RWPE2 (cell line): ENCODE measurements at places on chromosomes 4 and X.

- no peak for DNase-seq
Observed at GRCh38 chrX:121455890-121456289, 408.5 kb downstream of the GLUD2 start.

- no peak for DNase-seq
Observed at GRCh38 chr4:119113033-119113655, 22.5 kb upstream of the MYOZ2 start.

DNA sequence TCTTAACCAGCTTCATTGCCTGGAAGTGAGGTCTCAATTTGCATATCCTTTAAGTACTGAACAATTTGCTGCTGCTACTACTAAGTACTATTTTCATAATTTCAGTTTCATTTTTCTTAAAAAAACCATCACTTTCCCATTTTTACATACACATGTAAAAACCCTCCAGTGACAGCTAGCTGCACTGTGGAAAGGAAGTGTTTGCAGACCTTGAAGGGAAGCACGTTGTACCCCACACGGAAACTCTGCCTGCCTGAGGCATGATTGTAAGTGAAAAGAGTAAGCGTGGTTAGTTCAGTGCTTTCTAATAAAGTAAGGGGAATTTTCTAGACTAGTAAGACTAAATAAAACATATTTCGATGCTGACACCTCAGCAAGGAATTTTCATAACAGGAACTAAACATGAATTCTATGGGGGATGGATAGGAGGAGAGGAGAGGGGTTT lies 103.6 kb downstream of the RAPGEF2 start:
- DNase-seq = no peak

- DNase-seq = no peak
Observed at GRCh38 chr4:18442957-18443356, 421.4 kb upstream of the LCORL start.

- no peak for DNase-seq
Observed at GRCh38 chr4:40613456-40613855, 16.2 kb downstream of the RBM47 start.

- DNase-seq = no peak
Observed at GRCh38 chr4:15683143-15683495, 1.5 kb downstream of the FAM200B start.

GRCh38 chr4:26110493-26110892 lies 196.5 kb downstream of the SMIM20 start:
- no peak for DNase-seq

- DNase-seq = no peak
Observed at GRCh38 chrX:107701493-107702121, 73.3 kb downstream of the PRPS1 start.

- DNase-seq = no peak
Observed at GRCh38 chr4:56460085-56460484, 7.3 kb upstream of the SRP72 start.

GRCh38 chr4:152374153-152374552 lies 161.7 kb downstream of the FBXW7 start:
- DNase-seq = no peak

- DNase-seq = no peak
Observed at GRCh38 chr4:5019796-5020195, 538 bp upstream of the CYTL1 start.

DNA sequence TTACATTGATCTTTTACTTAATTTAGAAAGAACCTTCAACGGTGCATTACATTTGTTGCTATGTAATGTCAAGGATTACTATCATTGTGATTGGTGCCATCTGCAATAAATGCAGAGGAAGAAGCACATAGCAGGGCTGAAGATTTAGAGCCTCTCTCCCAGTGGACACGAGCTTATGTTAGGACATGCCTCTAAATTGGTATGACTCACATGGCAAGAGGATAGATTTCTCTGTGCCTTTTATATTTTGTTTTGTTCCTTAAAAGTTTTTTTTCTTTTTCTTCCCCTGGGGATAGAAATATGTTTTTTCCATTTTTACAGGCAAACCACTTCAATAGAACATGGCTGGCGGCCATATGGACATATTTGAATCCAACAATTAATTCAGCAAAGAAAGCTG lies 205.0 kb upstream of the HAND2 start:
- no peak for DNase-seq

- peak; percentile 58 for DNase-seq
Observed at GRCh38 chrX:46547857-46548256, 2.6 kb upstream of the ZNF674 start.

DNA sequence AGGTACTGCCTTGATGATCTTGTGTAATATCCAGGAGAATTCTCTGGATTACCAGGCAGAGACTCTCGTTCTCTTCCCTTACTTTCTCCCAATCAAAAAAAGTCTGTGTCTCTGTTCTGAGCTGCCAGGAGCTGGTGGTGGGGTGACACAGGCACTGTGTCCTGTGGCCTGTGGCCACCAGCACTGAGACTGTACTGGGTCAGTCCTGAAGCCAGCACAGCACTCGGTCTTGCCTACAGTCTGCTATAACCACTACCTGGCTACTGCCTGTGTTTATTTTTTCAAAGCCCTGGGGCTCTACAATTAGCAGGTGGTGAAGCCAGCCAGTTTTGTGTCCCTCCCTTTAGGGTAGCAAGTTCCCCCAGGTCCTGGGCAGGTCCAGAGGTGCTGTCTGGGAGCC lies 331.1 kb upstream of the MAGEB18 start:
- no peak for DNase-seq

DNA sequence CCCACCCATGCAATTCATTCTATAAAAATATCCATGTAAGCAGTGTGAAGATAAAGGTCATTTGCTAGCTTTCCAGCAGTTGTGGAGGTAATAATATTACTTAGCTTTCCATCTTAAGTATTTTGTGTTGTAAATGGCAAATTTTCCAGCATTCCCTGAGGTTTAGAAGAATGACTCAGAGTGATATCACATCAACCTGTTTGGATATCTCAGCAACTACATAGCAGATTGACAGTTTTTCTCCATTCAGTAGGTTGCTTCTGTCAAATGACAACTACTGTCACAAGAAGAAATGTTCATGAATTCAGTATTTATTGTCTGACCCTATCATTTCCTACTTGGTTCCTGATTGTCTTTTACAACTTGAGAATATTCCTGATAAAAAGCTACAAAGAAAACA lies 434.9 kb upstream of the GALNTL6 start:
- DNase-seq = no peak

GRCh38 chr4:153427363-153428071 lies 38.6 kb upstream of the TMEM131L start:
- DNase-seq = no peak

- DNase-seq = no peak
Observed at GRCh38 chrX:69238887-69239231, 73.6 kb upstream of the PJA1 start.

- no peak for DNase-seq
Observed at GRCh38 chr4:147530723-147531122, 49.8 kb downstream of the EDNRA start.

- DNase-seq = no peak
Observed at GRCh38 chr4:105191621-105192210, 45.0 kb downstream of the TET2 start.

DNA sequence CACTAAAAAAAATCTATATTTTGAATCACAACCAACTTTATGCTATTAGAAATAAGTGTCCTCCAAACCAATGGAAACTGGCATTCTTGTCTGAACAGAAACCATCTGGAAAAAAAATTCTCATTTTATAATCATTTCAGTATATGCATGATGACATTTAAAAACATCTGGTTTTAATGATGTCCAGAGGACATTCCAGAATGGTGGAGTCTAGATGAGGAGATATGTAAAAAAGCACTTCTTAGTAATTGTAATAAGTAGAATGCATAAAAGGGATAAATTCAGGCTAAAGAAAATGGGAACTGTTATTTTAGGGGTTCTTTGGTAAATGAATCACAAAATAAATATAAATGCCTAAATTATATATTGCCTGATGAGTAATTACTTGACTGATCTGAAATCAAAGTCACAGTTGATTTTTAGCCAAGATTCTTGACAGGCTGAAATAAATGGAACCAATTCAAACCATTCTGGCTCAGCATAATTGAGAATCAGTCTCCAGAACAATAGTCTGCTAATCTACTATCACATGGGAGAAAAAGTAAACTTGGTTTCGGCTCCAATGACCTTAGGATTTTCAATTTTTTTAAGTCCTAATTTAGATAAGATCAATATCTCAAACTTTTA lies 636.6 kb downstream of the FAT4 start:
- no peak for DNase-seq

GRCh38 chr4:70721747-70722146 lies at the start of gene RUFY3:
RUFY3 (plus strand) TSS chr4:70721964; CDS start chr4:70722574, 610 bp downstream.
- DNase-seq = no peak

DNA sequence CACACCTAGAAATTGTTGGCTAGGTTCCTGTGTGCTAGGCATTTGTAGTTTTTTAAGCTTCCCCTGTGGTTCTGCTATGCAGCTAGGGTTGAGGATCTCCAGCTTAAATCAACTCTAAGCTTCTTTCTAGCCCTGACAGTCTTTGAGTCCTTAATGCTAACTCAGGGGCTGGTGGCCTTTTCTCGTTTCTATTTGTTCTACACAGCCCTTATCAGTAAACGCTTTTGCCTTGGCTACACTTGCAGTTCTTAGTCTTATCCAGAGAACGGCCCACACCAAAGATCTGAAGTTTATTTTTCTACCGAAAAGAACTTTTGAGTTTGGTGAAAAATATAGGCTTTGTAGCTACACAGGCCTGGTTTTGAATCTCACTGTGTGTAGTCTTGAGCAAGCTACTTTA lies 212.0 kb downstream of the DHX15 start:
- DNase-seq = no peak

- DNase-seq = no peak
Observed at GRCh38 chrX:19331831-19332230, 11.9 kb upstream of the PDHA1 start.

DNA sequence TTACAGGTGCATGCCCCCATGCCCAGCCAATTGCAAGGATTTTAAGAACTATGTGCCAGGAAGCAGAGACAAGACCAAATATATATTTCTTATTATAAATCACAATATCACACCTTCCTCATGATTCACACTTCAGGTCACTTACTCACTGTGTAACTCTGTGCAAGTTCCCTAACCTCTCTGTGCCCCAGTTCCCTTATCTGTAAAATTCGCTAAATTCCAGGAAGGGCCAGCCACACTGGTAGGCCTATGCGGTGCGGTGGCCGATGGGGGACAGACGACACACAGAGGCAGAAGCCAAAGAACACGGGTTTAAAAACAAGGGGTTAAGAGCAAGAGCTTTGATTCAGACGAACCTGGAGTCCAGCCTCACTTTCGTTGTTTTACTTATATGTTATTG lies 2.8 kb downstream of the TRIM2 start:
- DNase-seq = no peak

DNA sequence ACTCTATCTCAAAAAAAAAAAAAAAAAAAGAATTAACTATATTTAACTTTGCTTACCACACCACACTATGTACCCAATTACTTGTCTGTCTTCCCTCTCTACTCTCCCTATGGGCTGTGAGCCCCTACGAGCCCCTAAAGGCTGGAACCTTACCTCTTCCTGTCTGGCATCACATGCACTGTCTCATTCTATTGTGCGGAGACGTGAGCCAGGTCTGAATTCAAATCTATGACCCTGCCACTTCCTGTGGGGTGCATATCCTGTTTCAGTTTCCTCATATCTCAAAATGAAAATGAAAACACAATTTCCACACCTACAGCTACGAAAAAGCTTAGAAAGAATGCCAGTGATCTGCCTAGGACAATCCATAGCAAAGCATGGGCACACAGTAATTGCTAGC lies 42.9 kb upstream of the HS3ST1 start:
- DNase-seq = no peak

- DNase-seq = no peak
Observed at GRCh38 chrX:24542756-24543155, 77.7 kb downstream of the PDK3 start.

DNA sequence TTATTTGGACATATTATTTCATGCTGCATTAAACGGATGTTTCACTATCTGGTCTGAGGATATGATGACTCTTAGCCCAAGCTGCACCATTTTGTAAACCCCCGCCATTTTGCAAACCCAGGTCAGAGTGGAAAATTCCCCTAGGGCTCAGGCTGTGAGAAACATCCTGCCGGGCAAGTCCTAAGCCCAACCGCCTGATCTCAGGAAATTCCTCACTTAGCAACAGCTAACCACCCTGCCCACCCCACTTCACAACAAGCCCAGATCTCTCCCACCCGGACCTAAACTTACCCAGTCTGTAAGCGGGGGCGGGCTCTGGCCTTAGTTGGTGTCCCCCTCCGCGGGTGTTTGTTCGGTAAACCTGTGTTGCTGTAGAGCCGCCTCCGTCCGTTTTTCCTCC lies 2747.1 kb downstream of the PCDH7 start:
- DNase-seq = no peak

GRCh38 chrX:63363788-63364187 lies 12.7 kb upstream of the SPIN4 start:
- no peak for DNase-seq

GRCh38 chr4:157895205-157895604 lies 277.6 kb downstream of the GASK1B start:
- no peak for DNase-seq

DNA sequence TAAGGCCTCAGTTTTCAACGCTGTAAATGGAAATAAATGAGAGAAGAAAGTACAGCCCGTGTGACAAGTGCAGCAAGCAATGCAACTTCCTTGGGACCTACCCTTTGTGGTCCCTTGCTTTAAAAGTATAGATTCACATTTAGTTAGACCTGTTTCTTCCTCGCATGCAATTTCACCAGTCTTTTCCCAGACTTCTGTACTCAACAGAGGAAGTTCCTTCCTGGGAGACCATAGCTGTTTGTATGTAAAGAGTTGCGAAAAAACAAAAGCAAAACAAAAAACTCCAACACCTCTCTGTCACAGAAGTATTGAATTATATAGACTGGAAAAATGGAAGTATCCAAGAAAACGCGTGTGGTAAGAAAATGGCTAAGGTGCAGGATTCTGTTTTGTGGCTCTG lies 1.1 kb upstream of the IRF2 start:
- no peak for DNase-seq

- DNase-seq = no peak
Observed at GRCh38 chrX:91066104-91066503, 368.5 kb upstream of the PABPC5 start.

DNA sequence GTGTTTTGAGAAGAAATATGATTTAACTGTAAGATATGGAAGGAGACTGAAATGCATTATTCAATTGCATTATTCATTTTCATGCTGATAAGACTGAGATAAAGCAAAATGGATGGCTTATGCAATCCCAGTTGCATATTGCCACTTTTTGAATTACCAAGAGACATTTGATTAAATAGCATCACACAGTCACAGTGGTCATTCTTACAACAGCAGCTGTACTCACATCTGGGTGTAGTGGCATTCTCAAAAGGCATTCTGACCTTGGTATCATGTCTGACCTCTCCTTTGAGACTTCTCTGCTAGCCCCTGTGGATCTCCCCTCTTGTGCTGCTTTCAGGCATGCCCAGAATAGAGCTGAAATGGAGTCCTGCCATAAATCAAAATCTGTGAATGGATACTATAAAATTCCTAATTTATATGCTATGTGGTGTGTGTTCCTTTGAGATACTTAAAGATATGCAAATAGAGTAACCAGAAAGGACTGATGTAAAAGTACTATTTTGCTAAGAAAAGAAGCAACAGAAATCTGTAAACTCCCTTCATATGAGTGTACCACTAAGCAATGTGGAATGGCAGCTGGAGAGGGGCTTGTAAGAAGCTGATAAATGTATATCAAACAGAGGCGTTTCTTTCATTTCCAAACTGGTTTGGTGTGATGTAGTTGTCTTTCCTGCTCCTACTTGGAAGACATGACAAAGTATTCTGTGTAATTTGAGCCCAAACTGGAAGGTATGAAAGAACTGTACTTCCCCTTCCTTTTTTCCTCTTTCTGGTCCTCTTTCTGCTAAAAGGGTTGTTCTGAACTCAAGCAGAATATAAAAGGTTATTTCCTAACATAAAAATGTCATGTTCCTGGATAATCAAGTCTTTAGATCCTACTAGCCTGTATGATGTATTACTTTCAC lies 25.4 kb upstream of the METAP1 start:
- no peak for DNase-seq
